Fibroblast of upper back skin (primary cell): ENCODE measurements at places on chromosomes 1 and 21.

DNA sequence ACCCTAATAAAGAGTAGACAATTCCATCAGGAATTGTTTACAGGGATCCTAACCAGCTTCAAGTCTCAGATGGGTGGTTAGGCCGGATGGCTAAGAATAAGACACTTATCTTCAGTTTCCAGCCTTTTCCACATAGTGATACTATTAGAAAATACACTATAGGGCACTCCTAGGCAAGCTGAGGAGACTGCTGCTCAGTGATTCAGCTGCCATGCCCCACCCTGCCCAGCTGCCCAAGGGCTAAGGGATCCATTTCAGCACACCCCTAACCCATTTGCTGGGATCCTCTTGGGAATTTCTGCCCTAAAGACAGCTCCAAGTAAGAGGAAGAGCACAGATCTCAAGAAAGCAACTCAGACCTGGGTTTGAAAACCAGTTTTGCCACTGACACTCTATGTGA lies 31.9 kb downstream of the PLPP3 start:
- DNase-seq, result no peak

GRCh38 chr1:157288006-157288405 lies 149.8 kb upstream of the ETV3 start:
- no peak for DNase-seq

DNA sequence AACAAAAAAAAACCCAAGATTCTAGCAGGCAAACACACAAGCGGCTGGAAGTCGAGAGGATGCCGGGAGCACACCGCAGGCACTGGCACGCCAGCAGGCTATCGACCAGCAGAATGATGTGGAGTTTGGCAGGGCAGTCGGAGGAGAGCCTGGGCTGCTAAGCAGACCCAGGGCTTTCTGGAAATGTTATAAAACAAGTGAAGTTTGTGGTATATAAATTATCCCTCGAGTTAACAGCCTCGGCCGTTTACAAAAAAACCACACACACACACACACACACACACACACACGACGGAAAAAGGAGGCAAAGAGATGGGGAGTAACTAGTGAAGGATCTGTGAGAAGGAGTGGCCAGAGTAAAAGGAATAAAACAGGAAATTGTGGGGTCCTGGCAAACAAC lies 87.2 kb upstream of the IVNS1ABP start:
- DNase-seq, result peak; percentile 25

- peak; percentile 89 for DNase-seq
Measured at GRCh38 chr1:94947437-94947836, 20.5 kb upstream of the CNN3 start.

- DNase-seq, result no peak
Measured at GRCh38 chr1:16167331-16168143, 11.7 kb upstream of the EPHA2 start.

DNA sequence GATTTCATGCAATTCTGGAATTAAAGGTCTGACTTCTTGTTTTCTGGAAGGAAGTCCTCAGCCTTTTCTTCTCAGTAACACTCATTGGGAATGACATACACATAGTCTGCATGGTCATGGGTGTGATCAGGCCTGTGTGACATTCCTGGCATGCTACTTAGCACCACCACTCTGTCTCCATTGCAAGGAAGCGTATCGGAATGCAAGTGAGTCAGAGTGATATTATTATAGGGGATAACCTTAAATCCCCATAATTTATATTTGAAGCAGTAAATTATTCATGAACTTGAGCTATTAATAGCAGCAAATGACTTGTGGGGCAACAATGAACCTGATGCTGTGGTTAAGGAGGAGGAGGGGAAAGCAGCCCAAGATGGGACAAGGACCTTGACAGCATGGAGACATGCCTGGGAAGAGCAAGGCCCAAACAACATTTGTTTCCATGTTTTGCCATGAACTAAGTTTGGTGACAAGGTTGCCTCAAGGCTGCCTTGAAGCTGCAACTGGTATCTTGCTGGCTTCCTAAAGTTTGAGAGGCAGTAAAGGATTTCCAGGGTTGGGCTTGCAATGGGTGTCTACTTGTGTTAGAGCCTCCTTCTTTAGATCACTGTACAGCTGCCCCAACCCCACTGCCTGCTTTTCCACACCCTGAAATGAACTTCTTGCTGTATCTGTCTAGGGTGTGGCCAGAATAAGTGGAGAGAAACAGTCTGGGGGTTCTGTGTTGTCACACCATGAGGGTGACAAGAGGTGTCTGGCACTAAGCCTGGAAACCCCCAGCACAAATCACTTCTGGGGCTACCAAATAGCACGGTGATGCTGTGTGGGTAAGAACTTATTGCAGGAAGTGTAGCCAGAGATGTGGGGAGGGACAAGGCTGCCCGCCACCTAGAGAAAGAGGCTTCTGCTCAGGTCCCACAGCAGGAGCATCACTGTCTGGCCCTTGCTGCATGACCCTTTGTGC lies 4.6 kb downstream of the MAB21L3 start:
- peak; percentile 95 for DNase-seq

- no peak for DNase-seq
Measured at GRCh38 chr1:3668585-3669300, 16.4 kb downstream of the TP73 start.

GRCh38 chr1:114833421-114833820 lies 21.2 kb upstream of the SYCP1 start:
- DNase-seq, result peak; percentile 16

GRCh38 chr1:58862728-58863385 lies 79.0 kb upstream of the JUN start:
- DNase-seq, result peak; percentile 23

- no peak for DNase-seq
Measured at GRCh38 chr1:173666646-173667045, 3.0 kb downstream of the ANKRD45 start.

- no peak for DNase-seq
Measured at GRCh38 chr21:33205476-33205875, 24.3 kb upstream of the IFNAR2 start.

DNA sequence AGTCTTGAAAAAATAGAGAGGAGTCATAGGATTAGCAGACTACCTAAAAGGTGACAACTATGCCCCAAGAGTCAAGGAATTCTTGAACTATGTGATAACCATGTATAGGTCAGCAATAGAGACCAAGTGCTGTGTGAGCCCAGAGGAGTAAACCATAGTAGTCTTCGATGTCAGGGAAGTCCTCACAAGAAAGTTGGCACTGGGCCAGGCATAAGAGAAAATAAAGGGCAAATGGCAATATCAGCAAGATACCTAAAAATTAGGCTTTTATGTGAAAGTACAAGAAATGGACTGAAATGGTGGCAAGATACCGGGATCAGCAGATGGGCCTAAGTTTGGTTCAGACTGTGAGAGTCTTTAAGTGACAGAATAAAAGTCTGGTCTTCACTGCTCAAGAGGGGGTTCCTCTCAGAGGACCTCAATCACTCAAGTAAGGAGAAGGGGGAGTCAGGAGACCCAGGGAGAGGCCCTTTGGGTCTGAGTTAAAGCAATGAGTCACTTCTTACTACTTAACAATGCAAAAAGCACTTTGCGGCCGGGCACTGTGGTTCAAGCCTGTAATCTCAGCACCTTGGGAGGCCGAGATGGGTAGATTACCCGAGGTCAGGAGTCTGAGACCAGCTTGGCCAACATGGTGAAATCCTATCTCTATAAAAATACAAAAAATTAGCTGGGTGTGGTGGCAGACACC lies 95.0 kb downstream of the TEX35 start:
- no peak for DNase-seq

DNA sequence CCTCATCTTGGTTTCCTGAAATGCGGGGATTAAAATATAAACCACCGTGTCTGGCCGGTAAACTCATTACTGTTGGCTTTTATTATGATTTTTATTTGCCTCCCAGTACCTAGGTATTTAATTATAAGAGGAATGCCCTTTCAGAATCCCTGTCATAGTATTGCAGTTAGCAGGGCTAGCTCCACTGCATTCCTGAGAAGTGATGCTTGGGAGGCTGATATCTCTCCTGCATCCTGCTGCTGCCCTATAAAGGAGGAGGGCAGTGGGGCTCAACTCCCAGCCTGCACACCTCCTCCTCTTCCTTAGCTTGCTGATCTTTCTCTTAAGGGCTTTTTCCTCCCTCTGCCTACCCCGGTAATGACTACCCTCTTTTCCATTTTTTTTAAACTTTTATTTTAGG lies 19.9 kb upstream of the DISC1 start:
- peak; percentile 25 for DNase-seq

- DNase-seq, result no peak
Measured at GRCh38 chr1:203215573-203215972, 13.9 kb downstream of the CHIT1 start.

GRCh38 chr1:214898161-214898560 lies 184.4 kb upstream of the KCNK2 start:
- DNase-seq, result no peak

GRCh38 chr1:85571181-85571759 lies 9.3 kb upstream of the CCN1 start:
- no peak for DNase-seq

- DNase-seq, result no peak
Measured at GRCh38 chr1:8477983-8478362, 160.1 kb downstream of the SLC45A1 start.

DNA sequence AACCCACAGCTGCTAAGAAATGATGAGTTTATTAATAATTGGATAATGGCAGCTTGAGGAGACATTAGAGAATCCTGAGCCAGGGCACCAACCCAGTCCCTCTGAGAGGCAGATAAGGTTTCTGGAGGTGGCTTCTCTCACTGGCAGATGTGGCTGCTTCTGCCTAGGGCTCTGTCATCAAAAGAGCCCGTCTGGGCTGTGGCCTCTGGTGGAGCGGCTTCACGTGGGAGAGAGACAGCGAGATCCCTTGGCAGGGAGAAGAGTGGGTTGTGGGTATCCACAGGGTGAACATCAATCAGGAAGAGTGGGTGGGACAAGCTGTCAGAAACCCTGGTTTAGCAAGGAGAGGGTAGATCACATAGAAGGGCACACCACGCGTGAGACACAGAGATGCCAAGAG lies 30.0 kb downstream of the VWA5B1 start:
- DNase-seq, result no peak

- peak; percentile 56 for DNase-seq
Measured at GRCh38 chr1:238690415-238690814, 696.0 kb upstream of the CHRM3 start.

- no peak for DNase-seq
Measured at GRCh38 chr1:245370905-245371581, 216.3 kb downstream of the KIF26B start.

- no peak for DNase-seq
Measured at GRCh38 chr1:43539726-43540434, 9.2 kb downstream of the PTPRF start.

GRCh38 chr1:65503427-65503826 lies 83.0 kb downstream of the LEPR start:
- DNase-seq, result peak; percentile 35

DNA sequence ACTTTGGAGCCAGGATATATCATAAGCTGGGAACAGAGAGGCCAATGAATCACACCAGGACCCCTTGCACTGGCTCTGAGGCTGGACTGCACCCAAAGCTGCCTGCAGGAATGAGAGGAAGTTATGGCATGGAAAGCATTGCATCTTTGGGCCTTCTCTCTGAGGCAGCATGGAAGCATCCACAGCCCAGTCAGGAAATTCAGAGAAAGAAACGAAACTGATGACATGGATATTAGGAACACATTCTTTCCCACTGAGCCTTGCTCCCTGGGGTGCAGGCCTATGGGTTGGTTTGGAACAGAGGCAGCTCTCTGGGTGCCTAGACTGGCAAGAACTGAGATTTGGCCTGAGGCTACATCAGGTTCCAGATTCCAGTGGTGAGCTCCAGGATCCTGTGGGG lies 98.6 kb downstream of the NGF start:
- DNase-seq, result peak; percentile 97

- DNase-seq, result peak; percentile 32
Measured at GRCh38 chr1:117009132-117009531, 7.6 kb downstream of the CD101 start.

DNA sequence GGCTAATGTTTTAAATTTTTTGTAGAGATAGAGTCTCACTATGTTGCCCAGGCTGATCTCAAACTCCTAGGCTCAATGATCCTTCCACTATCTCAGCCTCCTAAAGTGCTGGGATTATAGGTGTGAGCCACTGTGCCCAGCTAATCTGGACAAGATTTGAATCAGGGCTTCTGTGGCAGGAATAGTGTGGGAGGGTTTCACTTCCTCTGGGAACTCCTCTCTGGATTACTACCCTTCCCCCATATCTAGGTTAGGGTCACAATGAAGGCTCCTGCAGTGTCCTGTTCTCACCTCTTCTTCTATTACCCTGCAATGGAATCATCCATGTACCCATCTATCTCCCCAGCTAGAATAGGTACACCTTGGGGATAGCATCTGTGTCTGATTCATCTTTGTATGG lies 133.6 kb upstream of the RAB4A start:
- DNase-seq, result no peak

DNA sequence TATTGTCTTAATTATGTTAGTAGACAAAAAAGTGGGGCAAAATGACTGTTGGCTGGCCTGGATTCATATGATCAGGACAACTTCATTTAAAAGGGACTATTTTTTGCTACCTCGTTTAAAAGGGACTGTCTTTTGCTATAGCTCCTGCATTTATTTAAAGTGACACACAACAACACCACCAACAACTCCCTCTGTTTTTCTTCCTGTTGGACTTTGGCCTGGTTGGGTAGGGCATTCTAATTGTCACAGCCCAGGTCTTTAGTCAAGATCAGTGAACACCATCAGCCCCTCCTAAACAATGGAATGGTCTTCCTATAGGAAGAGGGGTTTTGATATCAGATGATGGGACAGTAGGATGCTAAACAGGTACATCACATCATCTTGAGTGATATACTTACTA lies 241.8 kb downstream of the GPR52 start:
- no peak for DNase-seq

DNA sequence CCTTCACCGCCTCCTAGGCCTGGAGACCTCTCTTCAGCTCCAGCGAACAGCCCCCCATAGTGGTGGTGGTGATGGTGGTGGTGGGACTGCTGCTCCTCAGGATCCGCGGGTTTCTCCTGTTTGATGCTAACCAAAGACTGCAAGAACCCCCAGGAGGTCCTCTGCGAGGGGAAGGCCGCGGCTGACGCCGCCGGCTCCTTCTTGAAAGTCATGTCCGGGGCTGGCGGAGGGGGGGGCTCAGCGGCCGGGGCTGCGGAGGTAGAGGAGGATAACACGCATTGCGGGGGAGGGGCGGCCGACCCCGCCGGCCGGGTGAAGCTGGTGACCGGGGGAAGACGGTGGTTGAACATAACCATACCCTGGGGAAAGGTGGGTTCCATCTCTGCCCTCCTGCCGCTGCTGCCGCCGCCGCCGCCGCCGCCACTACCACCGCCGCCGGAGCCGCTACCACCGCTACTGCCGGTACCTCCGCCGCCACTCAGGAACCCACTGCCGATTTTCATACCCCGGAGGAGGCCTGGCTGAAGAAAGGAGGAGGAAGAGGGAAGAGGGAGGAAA lies 554 bp downstream of the ZNF281 start:
- DNase-seq, result peak; percentile 28

GRCh38 chr1:183138301-183138700 lies 47.8 kb upstream of the LAMC2 start:
- no peak for DNase-seq

GRCh38 chr1:36139521-36139920 lies 9.8 kb downstream of the TRAPPC3 start:
- no peak for DNase-seq
